Right cardiac atrium (tissue), 5 donors: ENCODE measurements at places on chromosomes 6 and 20. TPM values are rescaled to one million over a fixed set of nuclear protein-coding genes. Genes with fewer than 3 reads are reported as not detected.
A peak's percentile ranks its signal among the peaks of the same experiment; 100 is the strongest.

- no peak for DNase-seq
Measured at GRCh38 chr6:144075875-144076274, 19.5 kb downstream of the SF3B5 start.

DNA sequence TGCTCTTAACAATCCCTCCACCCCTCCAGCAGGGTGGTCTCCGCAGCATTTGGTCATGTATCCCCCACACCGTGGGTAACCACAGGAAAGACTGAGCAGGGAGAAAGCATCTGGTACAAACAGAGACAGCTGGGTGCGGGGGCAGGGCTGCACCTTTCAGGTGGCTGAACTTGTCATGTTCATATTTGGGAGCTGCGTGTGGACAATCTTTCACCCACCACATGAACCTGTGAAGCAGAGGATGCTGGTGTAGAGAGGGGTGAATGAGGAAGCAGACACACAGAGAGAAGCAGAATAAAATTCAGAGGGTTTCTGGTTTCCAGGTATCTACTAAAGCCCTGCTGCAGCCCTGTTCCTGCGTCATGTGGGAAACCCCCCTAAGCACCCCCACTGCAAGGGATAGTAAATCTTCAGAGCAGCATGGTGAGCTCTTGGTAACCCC, 8.9 kb downstream of the GFOD1 start:
- DNase-seq: no peak

DNA sequence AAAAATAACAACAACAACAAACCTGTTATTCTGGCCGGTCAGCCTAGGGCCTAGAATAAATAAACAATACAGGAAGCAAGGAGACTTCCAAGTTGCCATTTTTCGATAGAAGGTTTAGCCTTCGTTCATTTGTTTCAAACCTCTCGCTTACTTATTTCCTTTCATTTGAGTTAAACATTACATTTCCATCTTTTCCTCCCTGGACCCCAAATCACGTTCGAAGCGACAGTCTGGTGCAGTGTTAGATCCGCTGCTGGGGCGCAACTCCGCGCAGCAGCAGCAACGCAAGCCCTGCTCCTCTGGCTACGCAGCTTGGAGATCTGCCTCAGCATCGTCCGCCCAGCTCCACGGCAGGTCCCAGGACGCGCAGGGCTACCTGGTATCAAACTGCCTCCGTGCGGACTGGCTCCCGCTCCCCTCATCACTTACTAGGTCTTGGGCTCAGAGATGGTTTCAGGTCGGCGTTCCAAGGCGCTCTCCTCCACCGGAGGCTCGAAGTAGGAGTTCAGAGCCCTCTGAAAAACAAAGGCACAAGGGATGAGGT, 530 bp downstream of the TDP2 start:
- peak; percentile 41 for DNase-seq

- no peak for DNase-seq
Measured at GRCh38 chr6:39886871-39887270, 47.4 kb downstream of the MOCS1 start.

DNA sequence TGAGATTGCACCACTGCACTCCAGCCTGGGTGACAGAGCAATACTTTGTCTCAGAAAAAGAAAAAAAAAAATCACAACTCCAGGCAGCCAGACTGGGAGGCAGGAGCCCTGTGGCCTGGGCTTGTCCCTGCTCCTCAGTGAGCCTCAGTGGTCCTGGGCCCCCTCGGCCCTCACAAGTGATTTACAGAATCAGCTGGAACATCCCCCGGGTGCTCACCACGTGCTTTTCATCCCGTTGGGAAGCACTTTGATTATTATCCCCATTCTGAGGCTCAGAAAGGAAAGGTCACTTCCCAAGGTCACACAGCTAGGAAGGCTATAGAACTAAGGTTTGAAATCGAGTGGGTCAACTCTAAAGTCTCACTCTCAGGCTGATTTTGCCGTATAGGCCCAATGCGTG, 43.1 kb upstream of the TLDC2 start:
- peak; percentile 30 for DNase-seq

MYCT1 gene
- 13.6 TPM for total RNA-seq

JPH2 gene
- total RNA-seq: 107 TPM
